ENCODE measurements at places on chromosomes 1 and 21.

GRCh38 chr1:109762039-109762585, 1.6 kb downstream of the EPS8L3 start:
- no peak for DNase-seq

DNA sequence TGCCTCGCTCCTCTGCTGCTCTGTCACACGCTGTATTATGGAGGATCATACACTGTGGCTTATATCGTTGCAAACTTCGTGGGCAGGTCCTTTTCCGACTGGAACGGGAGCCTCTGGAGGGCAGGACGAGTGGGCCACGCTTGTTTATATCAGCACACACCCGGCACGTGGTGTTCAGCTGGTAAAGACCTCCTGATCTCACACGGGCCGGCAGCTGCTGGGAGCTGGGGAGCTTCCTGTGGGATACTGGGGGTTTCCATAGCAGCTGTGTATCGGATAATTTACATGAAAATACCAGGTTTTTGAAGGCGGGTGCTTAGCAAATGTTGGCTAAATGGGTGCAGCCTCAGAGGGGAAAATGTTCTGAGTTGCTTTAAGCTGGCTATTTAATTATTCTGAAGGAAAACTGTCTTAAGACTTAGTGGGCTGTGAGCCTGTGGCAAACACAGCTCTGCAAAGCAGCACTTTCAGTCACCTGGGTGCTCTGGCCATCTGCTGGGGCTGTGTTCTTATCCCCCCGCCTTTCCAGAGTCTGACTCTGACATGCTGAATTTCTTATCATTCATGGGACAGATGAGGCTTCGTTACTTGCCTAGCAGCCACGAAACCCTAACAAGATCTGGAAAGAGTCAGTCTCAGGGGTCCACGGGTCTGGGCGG, 103.6 kb upstream of the GCLM start:
- no peak for DNase-seq

- DNase-seq = no peak
These were observed 62.0 kb upstream of the MACF1 start for GRCh38 chr1:39142401-39143060.

GRCh38 chr1:80155371-80155770, 1148.8 kb upstream of the ADGRL4 start:
- no peak for DNase-seq

DNA sequence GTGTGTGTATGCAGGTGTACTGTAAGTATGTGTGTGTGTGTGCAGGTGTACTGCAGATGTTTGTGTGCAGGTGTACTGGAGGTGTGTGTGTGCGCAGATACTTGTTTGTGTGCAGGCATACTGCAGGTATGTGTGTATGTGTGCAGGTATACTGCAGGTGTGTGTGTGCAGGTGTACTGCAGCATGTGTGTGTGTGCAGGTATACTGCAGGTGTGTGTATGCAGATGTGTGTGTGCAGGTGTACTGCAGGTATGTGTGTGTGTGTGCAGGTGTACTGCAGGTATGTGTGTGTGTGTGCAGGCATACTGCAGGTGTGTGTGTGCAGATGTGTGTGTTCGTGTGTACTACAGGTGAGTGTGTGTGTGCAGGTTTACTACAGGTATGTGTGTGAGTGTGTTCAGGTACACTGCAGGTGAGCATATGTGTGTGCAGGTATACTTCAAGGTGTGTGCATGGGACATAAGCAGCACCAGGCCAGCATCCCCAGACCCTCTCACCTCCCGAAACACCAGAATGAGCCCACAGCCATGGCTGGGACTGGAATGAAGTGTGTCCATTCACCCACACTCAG, 97.5 kb downstream of the DMRTB1 start:
- DNase-seq = no peak

DNA sequence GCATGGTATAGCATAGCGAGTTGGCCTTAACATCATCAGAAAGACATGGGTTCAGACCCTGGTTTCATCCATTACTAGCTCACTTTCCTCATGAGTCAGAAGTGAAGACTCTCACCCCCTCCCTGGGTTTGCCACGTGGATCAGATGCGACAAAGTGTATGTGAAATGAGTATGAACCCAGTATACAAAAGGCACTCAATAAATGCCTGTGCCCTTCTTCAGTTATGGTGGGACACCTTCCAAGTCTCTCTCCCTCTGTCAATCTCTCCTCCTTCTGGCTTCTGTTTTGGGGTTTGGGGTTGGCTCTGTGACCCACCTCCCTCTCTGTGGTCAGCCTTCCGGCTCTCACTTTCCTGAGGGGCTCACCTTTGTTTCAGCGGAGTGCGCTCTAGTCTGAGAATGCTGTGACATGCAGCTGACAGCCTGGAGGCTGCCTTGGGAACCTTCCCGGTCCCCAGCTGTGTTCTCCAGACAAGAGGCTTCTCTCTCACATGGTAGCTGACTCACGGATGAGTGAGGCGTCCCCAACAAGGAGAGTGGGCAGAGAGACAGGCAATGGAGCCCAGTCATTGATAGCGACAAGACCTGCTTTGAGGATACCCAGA, 155.0 kb upstream of the EDN2 start:
- peak; percentile 52 for DNase-seq

DNA sequence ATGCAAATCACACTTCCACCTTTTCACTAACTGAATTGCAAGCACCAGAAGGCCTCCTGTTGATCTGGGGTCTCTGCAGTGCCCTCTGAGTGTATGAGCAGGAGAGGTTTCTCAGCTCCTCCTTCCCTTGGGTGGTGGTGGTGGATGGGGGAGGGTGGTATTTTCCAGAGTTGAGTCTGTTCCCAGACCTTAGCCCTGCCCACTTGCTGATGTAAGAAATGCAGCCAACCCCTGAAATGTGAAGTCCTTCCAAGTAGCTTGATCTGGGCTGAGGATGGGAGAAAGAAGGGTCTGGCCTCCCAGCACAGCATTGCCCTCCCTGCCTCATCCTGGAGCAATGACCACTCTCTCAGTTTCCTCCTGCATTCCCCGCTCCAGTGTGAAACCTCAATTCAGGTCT, 6.3 kb upstream of the FOXD2 start:
- DNase-seq = no peak

DNA sequence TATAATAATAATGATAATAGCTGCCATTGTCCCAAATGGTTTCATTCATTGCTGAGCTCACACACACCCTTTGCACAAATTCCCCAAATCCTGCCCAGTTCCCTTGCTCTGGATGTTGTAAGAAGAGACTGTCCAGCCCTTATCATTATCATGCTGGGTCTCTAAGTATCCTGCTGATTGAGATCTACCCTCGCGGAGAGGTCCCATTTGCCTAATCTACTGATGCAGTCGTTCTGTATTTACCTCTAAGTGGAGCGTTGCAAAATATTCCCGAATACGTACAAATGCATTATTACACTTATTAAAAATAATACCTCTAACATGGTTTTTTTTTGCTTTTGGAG, 51.2 kb downstream of the TNFRSF8 start:
- DNase-seq = no peak

- DNase-seq = no peak
These were observed 25.2 kb downstream of the PSEN2 start for GRCh38 chr1:226895644-226896043.

DNA sequence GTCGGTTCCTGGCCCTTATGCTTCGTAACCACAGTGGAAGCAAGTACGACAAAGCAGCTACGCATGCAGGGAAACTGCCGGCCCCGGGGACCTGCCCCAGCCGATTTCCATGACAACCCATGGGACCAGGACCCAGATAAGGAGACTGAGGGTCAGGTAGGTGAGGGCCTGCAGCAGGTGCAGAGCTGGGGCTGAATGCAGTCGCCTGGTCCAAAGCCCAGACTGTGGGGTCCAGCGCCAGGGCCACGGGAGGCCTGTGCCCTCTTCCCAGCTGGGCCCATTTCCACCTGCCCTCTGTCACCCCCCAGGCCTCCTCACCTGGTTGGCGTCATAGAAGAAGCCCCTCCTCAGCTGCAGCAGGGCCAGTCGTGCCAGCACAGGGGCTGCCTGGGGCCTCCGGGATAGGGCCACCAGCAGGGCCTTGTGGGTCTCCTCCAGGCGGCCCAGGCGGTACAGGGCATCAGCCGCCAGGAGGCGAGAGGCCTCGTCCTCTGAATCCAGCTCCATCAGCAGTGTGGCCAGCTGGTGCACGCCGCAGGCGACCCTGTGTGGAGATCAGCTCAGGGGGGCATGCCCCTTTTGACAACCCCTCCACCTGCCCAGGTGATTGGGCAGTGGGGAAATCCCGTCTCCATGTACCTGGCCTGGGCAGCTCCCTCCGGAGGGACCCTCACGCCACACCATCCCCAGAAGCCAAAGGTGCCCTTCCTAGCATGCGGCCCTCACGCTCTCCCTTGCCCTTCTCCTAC, 14.2 kb downstream of the TTC34 start:
- no peak for DNase-seq

GRCh38 chr1:116511459-116512019, 59.3 kb downstream of the CD58 start:
- no peak for DNase-seq

DNA sequence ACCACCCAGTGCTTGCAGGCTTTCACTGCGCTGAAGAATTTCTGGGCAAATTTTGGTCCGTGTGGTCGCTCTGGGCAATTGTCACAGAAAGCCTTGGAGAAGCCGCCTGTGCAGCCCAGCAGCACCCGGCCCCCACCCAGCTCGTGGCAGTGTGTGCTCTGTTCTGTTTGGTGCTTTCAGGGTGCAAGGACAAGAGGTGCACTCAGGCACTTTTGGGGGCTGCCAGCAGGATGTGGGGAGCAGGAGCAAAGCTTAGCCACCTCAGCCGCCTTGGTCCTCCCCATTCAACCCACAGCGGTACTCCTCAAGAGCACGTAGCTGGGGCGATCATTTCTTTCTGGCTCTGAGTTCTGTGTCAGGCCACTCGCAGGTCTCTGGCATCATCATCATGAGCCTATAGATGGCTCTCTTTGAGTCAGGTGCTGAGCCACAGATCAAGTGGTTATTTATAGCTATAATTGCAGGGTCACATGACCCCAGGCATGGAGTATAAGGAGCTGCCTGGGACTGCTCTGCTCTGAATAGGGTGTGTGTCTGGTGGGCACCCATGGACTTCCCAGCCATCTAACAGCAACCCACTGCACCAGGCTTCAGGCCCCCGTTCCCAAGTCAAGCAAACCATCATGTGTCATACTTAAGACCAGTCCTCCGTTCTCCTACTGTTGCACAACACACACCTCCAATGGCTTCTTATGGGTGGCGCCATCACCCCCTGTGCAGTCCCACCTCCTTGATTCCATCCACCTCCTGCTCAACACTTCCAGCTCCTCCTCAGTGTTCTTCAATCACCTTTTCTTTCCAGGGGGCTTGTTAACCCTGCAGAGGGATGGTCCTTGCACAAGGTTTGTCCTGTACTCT, 18.1 kb upstream of the TENT5C start:
- DNase-seq = no peak

DNA sequence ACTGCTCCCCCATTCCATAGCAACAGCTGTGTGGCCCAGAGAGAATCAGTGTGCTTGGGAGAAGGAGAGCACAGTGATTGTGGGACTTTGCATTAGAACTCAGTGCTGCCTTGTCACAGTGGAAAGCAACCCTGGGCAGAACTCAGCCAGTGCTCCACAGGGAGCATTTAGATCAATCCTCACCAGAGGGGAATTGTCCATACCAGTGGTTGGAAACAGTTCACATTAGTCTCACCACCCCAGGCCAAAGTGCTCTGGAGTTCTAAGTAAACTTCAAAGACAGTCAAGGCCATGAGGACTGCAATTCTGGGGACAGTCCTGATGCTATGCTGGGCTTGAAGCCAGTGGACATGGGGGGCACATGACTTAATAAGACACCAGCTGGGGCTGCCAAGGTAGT, 12.9 kb upstream of the SMAP2 start:
- DNase-seq = no peak

GRCh38 chr1:245685111-245685810, 530.5 kb downstream of the KIF26B start:
- DNase-seq = no peak

- no peak for DNase-seq
These were observed 711.1 kb upstream of the CHRM3 start for GRCh38 chr1:238675221-238675620.

GRCh38 chr1:66383168-66383567, 150.8 kb upstream of the SGIP1 start:
- no peak for DNase-seq

GRCh38 chr1:110053552-110054428, 16.7 kb downstream of the ALX3 start:
- peak; percentile 43 for DNase-seq

DNA sequence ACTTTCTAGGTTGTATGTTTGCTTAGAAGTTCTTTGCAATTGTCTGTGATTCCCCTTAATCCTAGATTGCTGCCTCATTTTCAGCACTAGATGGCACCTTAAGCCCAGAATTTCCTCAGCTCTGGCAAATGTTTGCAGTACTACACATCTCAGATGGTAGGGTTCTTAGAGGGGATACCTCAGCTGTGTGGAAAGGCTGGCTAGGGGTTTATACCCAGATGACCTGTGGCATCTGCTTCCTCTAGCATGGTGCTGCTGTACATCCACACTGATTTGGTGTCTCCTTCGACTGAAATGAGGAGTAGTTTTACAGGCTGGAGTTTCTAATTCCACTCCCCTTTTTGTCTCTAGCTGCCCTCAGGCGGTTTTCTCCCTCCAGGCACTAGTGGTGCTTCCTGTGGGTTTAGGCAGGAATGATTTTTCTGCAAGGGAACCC, 23.5 kb downstream of the ASB17 start:
- no peak for DNase-seq

GRCh38 chr1:184624626-184625025, 130.0 kb downstream of the EDEM3 start:
- DNase-seq = no peak

DNA sequence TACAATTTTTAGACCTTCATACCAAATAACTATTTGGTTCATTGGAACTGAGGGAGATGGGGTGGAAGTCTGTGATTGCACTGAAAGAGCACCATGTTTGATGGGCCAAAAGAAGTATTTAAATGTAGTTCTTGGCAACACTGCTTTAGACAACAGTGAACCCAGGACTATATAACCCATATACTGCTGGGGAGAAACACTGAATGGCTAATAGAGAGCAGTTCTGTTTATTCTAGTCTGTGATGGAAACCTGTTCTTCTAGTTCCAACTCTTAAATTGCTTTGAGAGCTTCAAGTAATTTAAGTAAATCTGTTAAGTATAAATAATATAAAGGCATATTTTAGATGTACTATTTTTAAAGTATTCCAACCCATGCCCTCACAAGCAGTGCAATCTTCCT, 96.3 kb downstream of the NIBAN1 start:
- no peak for DNase-seq

DNA sequence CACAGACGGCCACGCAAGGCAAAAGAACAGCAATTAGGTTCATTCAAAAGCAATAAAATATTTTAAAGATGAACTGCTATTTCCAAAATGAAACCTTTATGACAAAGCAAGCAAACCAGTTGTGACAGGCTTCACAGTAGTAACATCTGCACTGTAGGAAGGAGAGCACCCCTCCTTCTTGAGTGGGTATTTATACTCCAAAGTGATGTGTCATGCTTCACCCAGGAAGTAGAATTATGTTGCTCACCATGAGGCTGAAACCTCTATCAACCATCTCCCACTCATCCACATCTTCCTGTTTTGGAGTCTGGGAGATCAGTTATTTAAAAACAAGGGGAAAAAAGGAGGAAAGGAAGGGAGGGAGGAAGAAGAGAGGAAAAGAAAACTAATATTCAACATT, 885 bp downstream of the OR2T10 start:
- no peak for DNase-seq

GRCh38 chr1:38053416-38054091, 7.0 kb upstream of the POU3F1 start:
- no peak for DNase-seq
